Stimulated activated CD8-positive, alpha-beta memory T cell treated with anti-CD3 and anti-CD28 coated beads, Interleukin-7, amount 100 ng/mL, for 1 hour (primary cell): ENCODE measurements at places on chromosomes 12 and 14.

- DNase-seq: no peak
Measured at GRCh38 chr14:78018283-78018682, 151.9 kb upstream of the NRXN3 start.

DNA sequence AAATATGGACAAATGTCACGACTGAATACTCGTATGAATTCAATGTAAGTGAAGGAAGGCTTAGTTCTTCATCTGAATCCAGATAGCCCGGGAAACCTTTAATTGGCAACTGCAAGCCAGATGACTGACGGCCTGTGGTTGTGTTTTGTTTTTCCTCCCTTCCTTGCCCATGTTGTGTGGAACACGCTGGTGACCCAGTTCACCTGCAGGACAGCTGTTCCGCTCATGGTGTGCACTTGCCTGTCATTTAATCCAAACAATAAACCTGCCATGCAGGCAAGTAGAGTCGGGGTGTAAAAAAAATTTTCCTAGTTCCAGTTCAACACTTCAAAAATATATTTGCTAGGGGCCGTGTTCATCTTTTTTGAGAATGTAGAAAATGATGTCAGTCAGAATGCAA lies 88.0 kb downstream of the TMEM132D start:
- DNase-seq: no peak

DNA sequence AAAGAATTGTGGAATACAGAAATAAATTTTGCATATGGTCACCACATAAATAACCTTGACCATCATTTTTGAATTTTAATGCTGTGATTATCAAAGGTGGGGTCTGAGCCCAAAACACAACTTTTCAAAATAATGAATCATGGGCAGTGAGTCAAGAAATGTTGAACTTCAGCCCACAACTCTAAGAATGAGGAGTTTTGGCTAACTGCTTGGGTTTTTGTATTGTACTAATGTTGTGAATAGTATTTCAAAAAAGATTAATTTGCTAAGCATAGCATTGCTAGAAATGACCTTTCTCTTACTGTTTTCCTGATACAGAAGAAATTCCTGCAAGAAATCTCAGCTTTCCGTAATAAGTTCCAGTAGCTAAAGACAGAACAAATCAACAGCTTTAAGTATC lies 24.4 kb upstream of the YARS2 start:
- no peak for DNase-seq

GRCh38 chr14:88422919-88423650 lies 37.6 kb downstream of the SPATA7 start:
- no peak for DNase-seq

DNA sequence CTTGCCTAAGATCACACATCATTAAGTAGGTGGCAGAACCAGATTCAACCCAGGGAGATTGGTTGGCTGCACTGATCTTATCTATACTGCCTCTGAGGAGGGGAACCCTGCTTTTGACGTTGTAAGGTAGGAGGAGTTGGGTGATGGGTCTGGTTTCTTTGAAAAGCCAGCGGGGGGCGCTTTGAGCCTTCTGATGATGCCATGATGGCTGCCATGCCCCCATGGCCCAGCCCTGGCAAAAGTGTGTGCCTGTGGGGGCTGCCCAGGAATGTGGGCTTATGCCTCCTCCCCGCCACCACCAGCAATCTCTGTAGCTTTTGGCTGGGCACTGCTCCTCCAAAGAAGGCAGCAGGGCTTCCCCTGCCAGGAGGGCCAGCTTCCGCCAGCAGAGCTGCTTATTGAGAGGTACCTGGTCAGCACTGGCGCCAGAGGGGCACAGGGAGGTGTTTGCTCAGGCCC lies 224.3 kb downstream of the SLC41A2 start:
- DNase-seq: no peak
